Occipital lobe (tissue), 3 donors: ENCODE measurements at places on chromosomes 12 and 14.

DNA sequence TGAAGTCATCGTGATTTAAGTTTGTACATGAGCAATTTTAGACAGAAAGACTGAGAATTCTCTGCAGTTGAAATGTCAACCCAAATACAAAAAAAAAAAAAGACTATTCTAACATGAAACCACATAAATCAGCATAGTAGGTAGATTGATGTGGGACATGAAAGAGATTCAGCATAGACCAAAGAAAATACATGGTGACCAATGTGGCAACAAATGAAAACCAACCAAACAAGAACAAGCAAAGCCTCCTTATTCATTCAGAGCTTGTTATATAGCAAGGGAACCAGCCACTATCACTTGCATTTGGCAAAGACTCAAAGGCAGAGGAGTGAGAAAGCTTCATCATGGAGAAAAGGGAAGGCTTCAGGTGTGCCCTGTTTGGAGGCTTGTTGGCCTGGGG lies 144.4 kb upstream of the TMPO start:
- DNase-seq, result no peak

DNA sequence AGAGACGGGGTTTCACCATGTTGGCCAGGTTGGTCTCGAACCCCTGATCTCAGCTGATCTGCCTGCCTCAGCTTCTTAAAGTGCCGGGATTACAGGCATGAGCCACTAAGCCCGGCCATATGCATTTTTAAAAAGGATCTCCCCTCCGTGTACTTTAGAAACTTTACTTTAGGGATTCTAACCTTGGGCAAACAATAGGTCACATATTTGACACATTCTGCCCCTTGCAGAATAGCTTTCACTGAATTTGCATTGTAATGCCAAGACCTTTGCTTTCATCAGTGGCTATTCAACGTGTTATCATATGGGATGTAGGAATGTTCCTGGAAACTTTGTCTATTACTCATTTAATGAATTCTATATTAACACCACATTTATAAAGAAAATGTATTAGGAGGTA lies 11.4 kb upstream of the ANKS1B start:
- no peak for DNase-seq

GRCh38 chr12:109393437-109394345 lies 46.0 kb downstream of the MYO1H start:
- DNase-seq, result no peak

DNA sequence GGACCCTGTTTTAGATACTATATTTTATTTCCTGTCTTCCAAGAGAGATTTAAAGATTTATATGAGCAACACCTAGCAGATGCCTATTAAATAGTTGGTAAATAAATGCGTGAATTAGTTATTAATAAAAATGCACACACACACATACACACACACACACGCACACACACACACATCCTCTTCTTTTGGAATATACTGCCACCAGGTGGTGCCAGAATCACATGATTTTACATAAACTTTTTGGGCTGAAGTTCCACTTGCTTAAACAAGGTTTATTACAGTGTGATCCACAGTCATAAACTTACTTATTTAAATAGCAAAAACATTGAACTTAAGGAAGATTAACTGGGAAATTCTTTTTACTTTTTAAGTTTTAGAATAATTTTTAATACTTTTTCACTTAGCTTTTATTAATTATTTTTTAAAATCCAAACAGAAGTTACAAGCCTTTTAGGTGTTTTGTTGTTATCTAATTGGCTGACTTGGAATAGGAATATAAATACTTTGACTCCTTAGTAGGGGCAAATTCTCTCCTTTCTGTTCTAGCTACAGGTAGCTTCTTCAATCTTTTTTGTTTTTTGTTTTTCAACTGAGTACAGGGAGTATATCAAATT lies 17.5 kb downstream of the RAD51B start:
- no peak for DNase-seq

- no peak for DNase-seq
Measured at GRCh38 chr14:78412475-78412874, 242.3 kb downstream of the NRXN3 start.

DNA sequence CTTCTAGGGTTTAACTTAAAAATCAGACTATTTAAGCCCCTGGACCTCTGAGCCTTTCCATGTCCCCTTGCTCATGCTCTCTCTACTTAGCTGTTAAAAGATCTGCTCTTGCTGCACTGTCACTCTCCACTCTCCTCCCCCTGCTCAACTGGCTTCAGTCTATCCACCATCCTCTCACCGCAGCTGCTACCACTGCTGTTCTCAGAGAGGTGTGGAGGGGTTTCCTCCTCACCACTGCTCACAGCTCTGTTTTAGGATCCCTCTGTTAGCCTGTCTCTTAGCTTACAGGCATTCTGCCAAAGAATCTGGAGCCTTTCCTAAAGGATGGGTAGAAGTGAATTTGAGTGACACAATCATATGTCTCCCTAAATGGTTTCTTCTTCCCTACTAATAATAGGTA lies 43.7 kb upstream of the ATP2B1 start:
- no peak for DNase-seq

DNA sequence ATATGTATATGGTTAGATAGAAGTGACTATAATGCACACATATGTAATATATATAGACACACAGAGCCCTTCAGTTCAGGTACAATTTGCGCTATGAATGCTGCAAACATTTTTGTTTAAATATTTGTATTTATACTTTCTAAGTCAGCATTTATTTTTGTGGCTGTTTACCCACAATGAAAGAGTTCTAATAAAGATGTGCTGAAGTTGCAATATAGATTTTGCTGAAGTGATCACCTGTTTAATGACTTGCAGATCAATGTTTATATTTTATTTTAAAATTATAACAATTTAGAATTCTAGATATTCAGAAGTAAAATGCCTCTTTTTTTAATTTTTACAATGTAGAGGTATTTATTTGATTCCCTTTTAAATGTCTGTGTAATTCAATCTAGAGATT lies 3.5 kb downstream of the FOXG1 start:
- DNase-seq, result no peak

GRCh38 chr12:77925536-77926108 lies 94.9 kb downstream of the NAV3 start:
- peak; percentile 53 for DNase-seq

DNA sequence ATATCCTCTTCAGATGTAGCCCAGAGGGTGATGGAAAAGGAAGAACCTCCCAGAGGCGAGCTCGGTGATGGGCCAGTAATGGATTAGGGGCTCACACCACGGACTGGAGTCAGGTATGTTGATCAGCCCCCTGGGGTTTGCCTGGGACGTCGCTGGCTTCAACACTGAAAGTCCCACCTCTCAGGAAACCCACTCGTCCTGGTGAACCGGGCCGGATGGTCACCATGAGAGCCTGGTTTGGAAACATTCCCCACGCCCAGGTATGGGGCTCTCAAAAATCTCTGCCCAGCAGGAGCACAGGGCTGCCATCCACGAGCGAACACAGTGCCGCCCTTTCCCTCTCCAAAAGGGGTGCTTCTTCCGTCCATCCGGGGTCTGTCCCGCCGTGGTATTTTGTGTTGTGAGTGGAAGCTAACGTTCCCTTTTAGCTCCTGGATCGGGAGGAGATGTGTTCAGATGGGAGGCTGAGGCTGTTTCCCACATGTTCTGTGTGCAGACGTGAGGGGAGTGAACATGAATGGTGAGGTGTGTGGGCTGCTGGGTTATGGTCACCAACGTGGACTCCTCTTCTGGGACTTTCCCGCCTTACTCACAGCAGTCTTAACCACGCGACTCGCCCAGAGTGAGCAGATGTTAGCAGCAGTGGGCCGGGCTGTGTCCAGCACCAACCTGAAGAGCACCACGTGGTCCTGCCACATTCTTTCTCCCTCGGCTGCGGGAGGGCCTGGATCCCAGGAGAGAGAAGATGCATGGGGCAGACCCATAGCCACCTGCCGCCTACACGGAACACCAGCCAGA lies 139.2 kb downstream of the KIF26A start:
- DNase-seq, result no peak

- DNase-seq, result no peak
Measured at GRCh38 chr12:78406828-78407227, 457.7 kb upstream of the SYT1 start.

GRCh38 chr12:132218915-132219314 lies 74.7 kb downstream of the NOC4L start:
- DNase-seq, result no peak

DNA sequence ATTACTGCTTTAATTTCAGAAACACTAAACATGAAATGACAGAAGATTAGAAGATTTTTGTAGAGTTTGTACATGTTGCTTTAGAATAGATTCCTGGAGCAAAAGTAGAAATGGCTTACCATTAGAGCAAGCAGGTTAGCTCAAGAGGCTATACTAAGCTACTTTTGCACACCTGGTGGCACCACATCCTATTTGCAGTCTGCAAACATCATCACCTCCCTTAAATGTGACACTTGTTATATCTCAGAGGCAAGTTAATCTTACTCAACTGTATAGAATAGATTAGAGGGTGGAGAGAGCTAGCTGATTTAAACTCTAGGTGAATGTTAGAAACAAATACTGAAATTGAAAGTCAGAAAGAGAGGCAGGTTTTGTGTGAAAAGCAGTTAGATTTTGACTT lies 30.7 kb upstream of the OR4E1 start:
- no peak for DNase-seq

DNA sequence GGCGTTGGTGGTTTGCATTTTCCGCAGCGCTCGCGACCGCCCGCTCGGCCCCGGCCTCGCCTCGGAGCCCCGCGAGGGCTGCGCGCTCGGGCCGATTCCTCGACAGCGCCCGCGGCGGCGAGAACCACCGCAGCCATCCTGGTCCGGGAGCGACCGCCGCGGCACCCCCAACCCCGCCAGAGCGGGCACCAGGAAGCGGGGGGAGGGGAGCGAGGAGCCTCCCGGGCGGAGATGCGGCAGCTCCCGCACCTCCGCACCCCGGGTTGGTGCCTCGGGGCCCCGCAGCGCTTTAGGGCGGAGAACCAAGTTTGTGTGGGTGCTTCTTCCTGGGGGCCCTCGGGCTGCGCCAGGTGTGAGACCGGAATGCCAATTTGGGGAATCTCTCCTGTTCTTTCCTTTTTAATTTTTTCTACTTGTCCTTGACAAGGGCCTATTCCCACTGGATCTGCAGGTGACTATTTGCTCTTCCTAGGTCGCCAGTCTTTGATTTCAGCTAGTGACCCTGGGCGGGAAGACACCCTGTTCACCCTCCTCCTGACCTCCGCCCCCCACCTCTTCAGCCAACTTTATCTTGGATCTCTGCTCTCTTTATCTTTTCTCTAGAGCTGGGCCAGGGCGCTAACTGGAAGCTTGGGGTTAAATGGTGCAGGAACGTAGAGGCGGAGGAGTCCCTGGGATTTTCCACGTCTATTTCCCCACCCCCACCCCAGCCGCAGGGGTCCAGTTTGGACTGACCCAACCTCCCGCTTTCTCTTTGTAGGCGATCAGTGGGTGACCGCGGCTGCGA lies at the start of gene SOCS2:
SOCS2 (plus strand) TSS at position 751 of the 787 bp plus-strand sequence. CDS start 223 bp downstream, outside the sequence.
- no peak for DNase-seq

DNA sequence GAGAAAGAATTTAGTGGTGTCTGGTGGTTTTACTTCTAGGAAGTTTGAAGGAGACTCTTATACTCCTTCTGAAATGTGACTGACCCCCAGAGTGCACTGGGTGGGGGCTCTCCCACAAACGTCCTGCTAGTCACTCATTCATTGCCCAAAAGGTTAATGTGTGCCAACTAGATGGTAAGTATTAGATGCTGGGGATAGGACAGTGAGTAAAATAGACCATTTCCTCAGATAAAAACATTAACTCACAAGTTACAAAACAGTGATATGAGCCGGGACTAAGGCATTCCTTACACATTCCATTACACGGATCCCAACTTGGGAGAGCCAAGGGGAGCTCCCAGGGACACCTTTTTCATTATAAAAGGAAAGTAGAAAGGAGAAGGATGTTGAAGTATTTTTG lies 185.1 kb downstream of the ATXN7L3B start:
- no peak for DNase-seq

GRCh38 chr14:71589609-71590008 lies 342.6 kb upstream of the RGS6 start:
- no peak for DNase-seq

GRCh38 chr14:88454886-88455285 lies 69.4 kb downstream of the SPATA7 start:
- DNase-seq, result no peak

DNA sequence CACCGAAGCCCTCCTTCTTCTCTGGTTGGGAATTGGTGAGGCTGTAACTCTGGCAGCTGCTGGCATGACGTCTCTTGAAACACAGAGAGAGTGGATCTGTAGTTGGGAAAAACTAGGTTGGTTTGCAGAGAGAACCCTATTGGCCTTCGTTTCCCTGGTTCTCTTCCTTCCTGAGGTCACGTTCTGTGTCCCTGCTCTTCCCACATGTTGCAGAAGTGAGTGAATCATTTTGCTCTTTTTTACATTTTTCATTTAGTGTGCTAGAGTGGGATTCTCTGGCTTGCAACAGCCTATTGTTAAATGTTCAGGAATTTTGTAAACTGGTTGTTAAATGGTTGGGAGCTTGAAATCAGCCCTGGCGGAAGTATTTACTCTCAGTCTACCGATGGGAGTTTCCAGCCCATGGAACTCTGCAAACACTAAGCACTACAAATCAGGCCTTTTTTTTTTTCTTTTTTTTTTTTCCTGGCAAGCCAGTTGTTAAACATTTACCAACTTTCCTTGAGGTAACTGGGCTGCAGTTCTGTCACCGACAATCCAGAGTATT lies 26.8 kb upstream of the CKAP4 start:
- DNase-seq, result no peak

DNA sequence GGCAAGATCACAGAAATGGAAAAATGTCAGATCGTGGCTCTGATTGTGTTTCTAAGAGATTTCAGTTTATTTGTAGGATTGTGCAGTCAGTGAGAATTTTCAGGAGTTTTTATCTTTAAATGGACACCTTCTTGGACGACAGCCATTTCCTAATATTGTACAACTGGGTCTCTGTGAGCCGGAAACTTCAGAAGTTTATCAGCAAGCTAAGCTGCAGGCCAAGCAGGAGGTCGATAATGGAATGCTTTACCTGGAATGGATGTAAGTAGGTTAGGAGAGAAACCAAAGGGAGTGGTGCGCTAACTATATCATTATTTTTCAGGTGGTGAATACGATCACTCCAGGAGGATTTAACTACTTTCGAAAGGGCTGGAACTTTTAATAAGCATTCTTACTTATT lies 26.4 kb downstream of the APAF1 start:
- DNase-seq, result no peak
